ENCODE measurements at places on chromosomes 1 and 21. TPM values are rescaled to one million over a fixed set of nuclear protein-coding genes. Genes with fewer than 3 reads are reported as not detected.

- no peak for DNase-seq
- no peak overlapping the region for H3K4me3 ChIP-seq
- H3K27ac ChIP-seq: no peak overlapping the region
These were observed 38.2 kb downstream of the SELENOF start for GRCh38 chr1:86875722-86876121.

DNA sequence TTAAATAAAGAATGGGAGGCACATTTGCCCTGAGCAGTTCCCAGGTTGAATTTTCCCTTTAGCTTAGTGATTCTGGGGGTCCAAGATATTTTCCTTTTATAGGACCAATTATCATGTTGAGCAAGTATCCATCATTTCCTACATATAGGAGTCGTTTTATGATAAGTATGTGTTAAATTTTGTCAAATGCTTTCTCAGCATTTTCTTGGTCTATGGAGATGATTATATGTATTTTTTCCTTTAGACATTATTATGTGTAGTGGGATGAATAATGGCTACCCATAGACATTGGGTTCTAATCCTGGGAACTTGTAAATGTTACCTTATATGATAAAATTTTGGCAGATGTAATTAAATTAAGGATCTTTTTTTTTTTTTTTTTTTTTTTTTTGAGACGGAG lies 128.7 kb downstream of the LMO4 start:
- no peaks in the 10 kb centered on the region for H3K36me3 ChIP-seq
- H3K4me1 ChIP-seq: no peaks in the 10 kb centered on the region
- H3K27ac ChIP-seq: no peak overlapping the region

DNA sequence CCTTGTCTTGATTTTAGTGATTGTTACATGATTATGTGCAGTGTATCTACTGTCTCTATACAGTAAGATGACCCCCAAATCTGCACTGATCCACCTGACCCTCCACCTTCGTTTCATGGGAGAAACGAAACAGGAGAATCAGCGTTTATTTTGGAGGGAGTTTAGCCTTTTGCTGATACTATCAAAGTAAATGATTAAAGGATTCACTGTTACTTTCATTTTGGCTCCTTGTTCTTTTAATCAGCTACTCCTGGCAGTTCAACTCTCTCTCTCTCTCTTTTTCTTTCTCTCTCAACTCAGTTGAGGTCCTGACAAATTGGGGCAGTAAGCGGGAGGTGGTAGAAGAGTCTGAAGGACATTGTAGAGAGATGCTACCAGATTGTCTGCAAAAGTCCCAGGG lies 9.9 kb upstream of the OR6K3 start:
- H3K27me3 ChIP-seq: no peaks in the 10 kb centered on the region
- no peaks in the 10 kb centered on the region for H3K4me1 ChIP-seq
- no peak overlapping the region for H3K4me3 ChIP-seq

Gene SLC5A9
- not detected for total RNA-seq

Gene LAMC2
- not detected for total RNA-seq
